T-helper 9 cell (primary cell): ENCODE measurements at places on chromosomes 5 and 9.
A peak's percentile ranks its signal among the peaks of the same experiment; 100 is the strongest.

- no peak for DNase-seq
Observed at GRCh38 chr9:123376218-123377071, 20.4 kb downstream of the CRB2 start.

- DNase-seq, result no peak
Observed at GRCh38 chr5:53298841-53299240, 181.6 kb upstream of the FST start.

- DNase-seq, result no peak
Observed at GRCh38 chr5:80764786-80765185, 110.0 kb upstream of the DHFR start.

- DNase-seq, result no peak
Observed at GRCh38 chr9:95360866-95361265, 43.4 kb upstream of the FANCC start.

- peak; percentile 51 for DNase-seq
Observed at GRCh38 chr9:90142580-90142979, 500.0 kb downstream of the DIRAS2 start.

- no peak for DNase-seq
Observed at GRCh38 chr9:61671276-61671973, 481.6 kb downstream of the SPATA31A7 start.

DNA sequence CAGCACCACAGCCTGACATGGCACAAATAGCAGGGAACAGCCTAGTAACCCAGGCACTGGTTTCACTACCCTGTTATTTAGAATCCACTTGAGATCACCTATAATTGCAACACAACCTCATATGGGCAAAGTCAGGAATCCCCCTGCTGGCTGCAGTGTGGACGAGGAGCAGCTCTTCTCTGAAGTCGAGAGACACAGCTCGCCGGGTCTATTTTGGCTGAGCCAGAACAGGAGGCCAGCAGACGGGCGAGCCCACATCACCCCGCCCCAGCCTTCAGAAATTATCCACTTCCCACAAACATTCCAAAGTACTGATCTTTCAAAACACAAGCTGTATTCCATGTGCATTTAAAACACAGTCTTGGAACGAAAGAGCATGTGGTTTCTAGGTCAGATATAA is 179.0 kb downstream of the ROR2 start:
- DNase-seq, result no peak

DNA sequence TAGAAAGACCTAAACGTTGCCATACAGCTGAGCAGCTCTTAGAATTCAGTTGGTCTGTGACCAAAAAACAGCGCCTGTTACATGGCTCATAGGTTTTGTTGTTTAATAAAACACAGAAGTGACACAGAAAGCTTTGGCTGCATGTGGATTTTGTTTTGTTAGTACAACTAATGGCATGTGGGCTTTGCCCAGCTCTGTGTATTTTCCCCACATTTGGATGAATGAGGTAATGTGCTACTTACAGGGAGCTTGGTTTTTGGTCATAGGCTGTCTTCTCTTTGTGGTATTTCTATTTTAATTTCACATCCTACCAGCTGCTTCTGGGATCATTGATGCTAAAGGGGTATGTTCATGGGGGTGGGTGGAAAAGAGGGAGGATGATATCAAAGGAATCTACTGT is 37.0 kb upstream of the POU4F3 start:
- no peak for DNase-seq

- no peak for DNase-seq
Observed at GRCh38 chr5:80912479-80912878, 47.7 kb upstream of the RASGRF2 start.

GRCh38 chr5:136212252-136212721 is 19.3 kb upstream of the SMIM32 start:
- DNase-seq, result peak; percentile 38
